Caudate nucleus (tissue), 63 donors: ENCODE measurements at places on chromosomes 12 and 14.

DNA sequence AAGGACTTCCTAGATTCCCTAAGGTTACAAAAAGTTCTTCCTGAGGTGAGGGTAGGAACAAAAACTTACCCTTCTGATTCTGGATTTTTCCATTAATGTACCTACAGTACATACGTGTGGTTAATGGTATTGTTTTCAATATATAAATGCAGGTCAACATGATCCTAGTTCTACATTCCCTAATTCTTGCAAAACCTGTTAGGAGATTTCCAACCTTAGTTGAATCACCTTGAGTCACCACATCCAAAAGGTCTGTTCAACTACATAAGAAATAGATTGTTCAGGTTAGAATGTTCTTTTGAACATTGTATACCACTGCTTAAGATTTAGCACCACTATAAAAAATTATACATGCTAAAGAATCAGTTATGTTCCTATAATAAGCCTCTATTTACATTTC, 118.9 kb downstream of the GARIN6 start:
- no peak for DNase-seq

DNA sequence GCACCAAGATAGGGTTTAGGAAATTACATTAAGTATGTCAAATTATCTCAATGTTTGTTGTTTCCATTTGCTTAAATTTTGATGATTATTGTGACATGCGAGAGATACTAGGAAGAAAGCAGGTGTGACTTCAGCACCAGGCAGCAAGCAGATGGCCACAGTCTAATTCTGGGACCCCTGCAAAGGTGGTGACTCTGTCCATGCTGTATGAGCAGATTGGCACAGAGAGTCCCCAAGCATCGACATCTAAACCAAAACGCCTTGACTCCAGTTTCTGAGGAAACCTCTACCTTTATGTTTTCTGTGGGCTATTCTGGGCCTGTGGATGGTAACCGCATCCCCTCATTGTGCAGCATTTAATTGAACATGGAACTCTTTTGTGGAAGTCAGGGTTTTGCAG, 670.1 kb upstream of the TMEM132C start:
- DNase-seq, result no peak

DNA sequence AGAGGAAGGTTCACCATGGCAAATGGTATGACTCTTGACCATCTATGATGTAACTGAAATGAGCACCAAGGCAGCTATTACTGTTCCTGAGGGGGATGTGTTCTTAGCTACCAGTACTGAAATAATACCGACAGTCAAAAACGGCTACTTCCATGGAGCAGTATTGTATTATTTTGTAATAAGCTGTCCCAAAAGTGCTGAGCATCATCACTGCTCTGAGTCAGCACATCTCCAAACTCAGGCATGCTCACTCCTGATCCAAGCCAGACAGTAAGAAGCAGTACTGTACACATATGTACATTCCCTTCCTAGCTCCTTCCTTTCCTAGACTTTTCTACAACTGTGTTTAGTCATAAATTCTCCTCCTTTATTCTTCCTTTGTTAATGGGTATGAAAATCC, 8.6 kb downstream of the VTI1B start:
- no peak for DNase-seq

- DNase-seq, result no peak
These were observed 151.0 kb upstream of the LMO3 start for GRCh38 chr12:16756833-16757555.

- DNase-seq, result no peak
These were observed 9.9 kb downstream of the PMEL start for GRCh38 chr12:55955800-55956508.

- DNase-seq, result no peak
These were observed 63.9 kb downstream of the ITPK1 start for GRCh38 chr14:93051600-93052546.

GRCh38 chr12:45988264-45988663, 2.1 kb downstream of the SCAF11 start:
- no peak for DNase-seq

GRCh38 chr12:57844709-57845477, 1.6 kb downstream of the CTDSP2 start:
- no peak for DNase-seq

DNA sequence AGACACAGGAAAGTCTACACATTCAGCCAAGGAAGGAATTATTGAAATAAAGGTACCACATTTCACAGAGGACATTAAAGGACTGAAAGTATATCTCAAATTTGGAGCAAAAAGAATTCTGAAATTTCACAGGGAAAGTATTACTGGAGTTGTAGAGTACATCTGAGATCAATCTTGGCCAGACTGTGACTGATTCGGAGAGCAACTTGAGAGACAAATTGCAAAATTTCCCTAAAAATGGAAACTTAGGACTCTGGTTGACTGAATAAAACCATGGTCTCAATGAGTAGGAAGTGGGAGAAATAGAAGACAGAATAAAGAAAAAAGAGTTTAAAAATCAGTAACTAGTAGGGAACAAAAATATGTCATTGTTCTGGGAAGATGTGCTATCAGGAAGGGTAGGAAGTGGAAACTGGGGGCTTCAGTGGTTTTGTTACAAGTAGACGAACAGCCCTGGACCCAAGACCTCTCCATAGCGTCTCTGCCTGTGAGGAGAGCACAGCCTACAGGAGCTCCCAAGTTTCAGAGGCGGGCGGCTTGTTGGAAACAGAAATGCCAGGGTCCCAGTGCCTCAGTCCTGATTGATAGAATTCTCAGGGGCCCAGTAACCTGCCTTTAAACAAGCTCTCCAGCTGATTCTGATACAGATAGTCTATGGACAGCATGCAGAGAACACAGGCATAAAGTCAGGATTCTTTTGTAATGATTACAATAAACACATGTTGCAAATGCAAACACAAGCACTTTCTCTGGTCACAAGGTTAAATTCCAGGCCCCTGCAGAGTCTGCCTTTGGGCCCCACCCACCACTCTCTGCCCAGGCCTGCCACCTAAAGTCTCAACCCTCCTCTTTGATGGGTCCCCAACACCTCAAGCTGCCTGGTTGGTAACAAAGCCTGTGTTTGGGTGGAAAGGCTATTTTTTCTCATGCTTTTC, 63.1 kb downstream of the BBS10 start:
- DNase-seq, result no peak

DNA sequence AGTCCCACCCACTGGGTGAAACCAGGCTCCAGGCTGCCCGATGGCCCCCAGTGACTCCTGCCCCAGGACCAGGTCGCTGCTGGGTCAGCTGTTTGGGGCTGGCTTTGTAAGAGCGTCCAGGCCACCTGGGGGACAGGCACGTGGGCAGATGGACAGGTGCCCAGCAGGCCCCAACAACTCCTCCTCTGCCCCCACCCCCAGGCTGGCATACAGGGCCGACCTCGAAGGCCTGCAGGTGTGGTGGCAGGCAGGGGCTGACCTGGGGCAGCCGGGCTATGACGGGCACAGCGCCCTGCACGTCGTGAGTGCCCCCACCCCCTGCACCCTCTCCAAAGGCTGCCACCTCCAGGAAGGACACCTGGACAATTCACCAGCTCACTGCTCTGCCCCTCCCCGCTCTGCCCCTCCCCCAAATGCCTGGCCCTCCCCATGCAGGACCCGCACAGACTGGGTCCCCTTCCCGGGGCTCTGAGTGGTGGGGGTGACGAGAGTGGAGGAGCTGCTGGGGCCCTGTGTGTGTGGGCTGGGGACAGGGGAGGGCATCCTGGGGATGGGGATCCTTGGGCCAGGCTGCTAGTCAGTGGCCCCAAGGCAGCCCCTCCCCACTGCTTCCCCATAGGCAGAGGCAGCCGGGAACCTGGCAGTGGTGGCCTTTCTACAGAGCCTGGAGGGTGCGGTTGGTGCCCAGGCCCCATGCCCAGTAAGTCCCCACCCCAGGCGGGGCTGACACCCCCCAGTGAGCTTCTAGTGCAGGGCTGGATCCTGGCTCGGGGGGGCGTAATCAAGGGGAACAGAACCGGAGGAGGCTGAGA, 26.0 kb downstream of the ASPG start:
- DNase-seq, result no peak

- DNase-seq, result no peak
These were observed 1.1 kb upstream of the LRP1 start for GRCh38 chr12:57127101-57127725.

GRCh38 chr14:105508601-105509000, 17.6 kb downstream of the TEDC1 start:
- no peak for DNase-seq

- DNase-seq, result no peak
These were observed 42.0 kb downstream of the CKB start for GRCh38 chr14:103480595-103480994.
